ENCODE measurements at places on chromosomes 6 and 20. TPM values are rescaled to one million over a fixed set of nuclear protein-coding genes. Genes with fewer than 3 reads are reported as not detected.

Gene RIN2
- total RNA-seq = 20.0 TPM

- DNase-seq = no peak
Measured at GRCh38 chr6:52591832-52592231, 15.0 kb upstream of the TRAM2 start.

GRCh38 chr6:117512056-117512828, 29.8 kb downstream of the DCBLD1 start:
- DNase-seq = no peak

DNA sequence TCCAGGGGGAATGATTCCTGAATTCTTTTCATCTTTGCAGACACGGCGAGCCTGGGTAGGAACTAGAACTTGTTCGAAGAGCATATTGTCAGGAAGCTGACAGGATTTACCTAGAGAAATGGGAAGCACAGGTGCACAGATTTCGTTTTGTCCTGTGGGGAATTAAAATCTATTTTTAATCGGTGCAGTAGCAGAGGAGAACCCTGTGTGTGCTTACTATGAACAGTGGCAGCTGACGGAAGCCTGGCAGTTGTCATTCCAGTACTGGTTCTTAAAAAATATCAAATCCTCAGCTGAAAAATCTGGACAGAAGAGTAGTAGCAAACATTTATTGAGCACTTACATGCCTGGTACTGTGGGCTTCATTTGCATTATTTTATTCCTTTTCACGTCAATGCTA, 609.0 kb downstream of the QKI start:
- DNase-seq = no peak

Data from occipital lobe (tissue), 3 donors.